Stimulated activated CD4-positive, alpha-beta T cell treated with anti-CD3 and anti-CD28 coated beads, Interleukin-12 subunit alpha, Interleukin-12 subunit beta, amount 100 ng/mL, for 4 hours (primary cell): ENCODE measurements at places on chromosomes 2 and 18.

- DNase-seq = no peak
These were observed 1860.1 kb downstream of the SUCLG1 start for GRCh38 chr2:82599021-82599420.

- no peak for DNase-seq
These were observed 117.9 kb upstream of the PPP1CB start for GRCh38 chr2:28633746-28634145.

- DNase-seq = no peak
These were observed 61.9 kb upstream of the SPP2 start for GRCh38 chr2:233988581-233988980.

DNA sequence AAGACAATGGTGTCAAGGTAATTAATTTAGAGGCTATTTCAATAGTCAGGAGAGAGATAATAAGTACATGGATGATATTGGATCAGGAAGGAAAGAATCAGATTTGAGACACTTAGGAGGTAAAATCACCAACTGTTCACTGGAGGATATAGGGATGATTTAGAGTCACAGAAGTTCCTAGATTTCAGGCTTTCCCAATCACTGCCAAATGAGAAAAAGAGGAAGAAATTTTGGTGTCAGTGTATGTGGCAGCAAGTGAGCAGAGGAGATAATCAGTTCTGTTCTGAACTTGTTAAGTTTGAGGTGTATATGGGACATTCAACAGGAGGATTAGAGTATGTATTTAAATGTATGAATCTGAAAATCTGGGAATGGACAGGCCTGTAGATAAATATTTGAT is 640.4 kb downstream of the NR4A2 start:
- DNase-seq = no peak

GRCh38 chr2:27315122-27315521 is 6.9 kb upstream of the UCN start:
- DNase-seq = no peak

DNA sequence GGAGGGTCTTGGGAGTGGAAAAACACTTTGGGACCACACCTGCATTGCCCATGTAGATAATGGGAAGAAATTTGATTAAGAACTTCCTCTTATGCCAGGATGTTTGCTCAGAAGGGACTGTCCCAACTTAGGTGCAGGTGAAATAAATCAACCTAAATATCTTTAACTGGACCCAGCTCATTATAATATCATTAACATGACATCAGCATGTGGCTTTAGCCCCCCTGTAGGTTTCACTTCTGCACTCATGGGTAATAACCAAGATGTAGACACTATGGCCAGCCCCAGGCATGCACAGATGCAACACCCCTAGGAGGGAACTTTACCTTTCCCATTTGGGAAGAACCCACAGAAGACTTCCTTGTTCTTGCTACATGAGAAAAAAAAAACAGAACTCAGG is 227.4 kb upstream of the ZNF804A start:
- DNase-seq = no peak

- DNase-seq = no peak
These were observed 4.4 kb downstream of the TEX44 start for GRCh38 chr2:231597014-231597611.

- no peak for DNase-seq
These were observed 713.4 kb upstream of the VRK2 start for GRCh38 chr2:57333221-57333620.

GRCh38 chr2:195363496-195363895 is 293.5 kb upstream of the SLC39A10 start:
- no peak for DNase-seq

GRCh38 chr2:137888845-137889244 is 75.4 kb upstream of the HNMT start:
- DNase-seq = no peak

GRCh38 chr2:176126929-176127773 is 2.4 kb upstream of the HOXD8 start:
- DNase-seq = peak; percentile 71

DNA sequence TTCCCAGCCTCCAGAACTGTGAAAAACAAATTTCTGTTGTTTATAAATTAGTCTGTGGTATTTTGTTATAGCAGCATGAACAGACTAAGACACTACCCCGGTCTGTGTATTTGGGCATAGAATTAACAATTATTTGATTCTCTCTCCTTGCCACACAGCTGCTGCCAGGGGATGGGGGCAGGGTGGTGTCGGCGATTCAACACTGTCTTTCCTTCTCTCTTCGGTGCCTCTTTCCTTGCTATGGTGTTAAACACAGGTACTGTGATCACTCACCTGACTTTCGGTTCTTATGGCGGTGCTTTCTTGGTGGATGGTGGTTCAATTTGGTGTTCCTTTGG is 50.8 kb upstream of the CTAGE1 start:
- DNase-seq = no peak

DNA sequence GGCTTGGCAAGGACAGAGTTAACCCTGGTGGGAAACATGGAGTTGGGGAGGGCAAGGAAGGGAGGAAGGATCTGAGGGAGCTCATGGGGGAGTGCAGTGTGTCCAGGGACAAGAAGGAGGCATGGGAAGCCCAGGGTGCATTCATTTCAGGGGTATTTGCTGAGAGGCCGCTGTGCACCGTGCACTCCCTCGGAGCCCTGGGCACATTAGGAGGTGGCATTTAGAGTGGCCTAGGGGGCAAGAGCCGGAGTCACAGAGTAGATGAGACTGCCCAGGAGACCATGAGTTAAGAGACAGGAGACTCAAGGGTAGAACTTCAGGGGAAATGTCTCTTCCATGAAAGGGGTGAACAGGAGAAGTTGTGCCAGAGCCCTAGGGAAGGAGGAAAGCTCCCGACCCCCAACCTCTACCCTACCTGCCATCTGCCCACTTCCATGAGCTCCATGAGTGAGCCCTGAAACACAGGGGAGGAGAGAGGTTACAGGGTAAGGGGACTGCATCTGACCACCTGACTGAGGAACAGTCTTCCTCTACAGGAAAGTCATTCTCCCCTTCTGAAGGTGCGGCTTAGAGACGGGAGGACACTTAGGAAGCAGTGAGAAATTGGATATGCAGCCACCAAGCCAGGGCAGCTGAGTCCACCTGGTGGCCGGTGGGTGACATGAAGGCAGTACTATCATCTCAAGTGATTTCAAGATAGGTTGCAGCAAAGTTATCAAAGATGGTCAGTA is 58.5 kb upstream of the COPS8 start:
- DNase-seq = peak; percentile 23

- no peak for DNase-seq
These were observed 18.3 kb downstream of the ERBB4 start for GRCh38 chr2:212520340-212520739.

- no peak for DNase-seq
These were observed 81.4 kb downstream of the ADCYAP1 start for GRCh38 chr18:986051-986450.

DNA sequence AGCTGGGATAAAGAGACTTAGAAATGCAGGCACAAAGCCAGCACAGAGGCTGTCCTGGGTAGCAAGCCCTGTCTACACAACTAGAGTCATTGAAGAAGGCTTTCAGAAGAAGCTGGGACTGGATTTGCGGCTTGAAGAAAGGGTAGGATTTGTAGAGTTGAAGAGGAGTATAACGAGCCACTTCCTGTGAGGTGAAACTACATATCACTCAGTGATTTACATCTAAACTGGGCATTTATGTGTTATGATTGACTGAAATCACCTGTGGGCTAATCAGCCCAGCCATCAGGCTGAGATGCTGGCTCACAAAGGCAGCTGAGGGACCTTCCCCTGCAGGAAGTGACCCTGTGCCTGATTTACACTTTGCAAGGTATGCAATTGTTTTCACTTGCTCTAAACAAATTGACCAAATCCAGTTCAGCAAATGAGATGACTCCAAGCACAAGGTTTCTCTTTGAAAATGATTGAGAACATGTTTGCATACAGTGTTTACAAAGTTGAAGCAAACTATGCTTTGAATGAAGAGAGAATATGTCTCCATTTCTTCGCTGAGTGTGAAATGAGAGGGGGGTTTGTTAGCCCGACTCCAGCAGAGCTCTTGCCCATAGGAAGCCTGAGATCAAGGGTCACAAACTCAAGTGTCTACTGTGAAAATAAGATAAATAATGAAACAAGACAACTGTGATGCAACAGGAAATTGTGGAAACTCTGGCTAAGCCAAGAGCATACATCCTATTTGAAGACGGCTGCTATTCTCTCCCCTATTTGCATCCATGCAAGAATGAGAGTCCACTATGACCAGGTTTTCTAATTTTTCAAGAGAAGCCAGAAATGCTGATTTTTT is 69.3 kb upstream of the HK2 start:
- DNase-seq = no peak

- DNase-seq = no peak
These were observed 204.6 kb upstream of the TNP1 start for GRCh38 chr2:217064234-217065011.

DNA sequence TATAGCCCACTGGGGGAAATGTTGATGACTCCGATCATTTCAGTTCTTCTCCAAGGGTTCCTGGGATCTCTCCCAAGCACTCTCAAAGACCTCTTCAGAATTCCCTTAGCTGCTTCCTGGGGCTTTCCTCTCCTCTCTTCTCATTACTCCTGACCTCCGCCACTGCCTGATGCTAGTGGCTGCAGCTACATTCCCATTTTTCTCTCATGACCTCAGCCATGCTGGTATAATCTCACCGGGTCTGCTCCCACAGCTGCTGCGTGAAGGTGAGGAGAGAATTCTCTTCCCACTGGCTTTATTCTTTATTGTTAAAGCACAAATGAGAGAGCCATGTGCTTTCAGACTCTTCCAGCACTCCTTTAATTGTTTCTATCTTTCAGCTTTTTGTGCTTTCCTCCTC is 312.0 kb upstream of the ETAA1 start:
- DNase-seq = no peak

DNA sequence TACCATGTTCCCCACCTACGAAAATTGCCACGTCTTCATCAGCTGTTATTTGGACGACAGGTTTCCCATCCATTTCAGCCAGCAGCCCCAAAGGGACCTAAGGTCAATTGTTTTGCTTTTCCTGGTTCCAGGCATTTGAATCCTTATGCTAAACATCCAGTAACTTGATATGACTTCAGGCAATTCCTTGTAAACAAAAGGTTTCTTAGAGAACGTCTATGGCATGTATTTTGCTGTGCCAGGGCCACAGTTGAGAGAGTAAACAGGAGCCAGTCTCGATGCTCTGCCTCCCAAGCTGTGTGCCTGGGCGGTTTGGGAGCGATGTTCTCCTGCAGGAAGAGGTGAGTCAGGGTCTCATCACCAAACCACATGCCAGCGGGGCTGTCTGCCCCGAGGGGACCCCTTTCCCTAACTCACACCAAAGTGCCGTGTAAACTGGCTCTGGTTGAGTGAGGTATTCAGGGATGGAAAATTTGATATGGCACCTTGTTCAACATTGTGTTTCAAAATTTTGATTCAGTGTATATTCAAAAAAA is 12.9 kb upstream of the MC5R start:
- no peak for DNase-seq

- DNase-seq = no peak
These were observed 66.7 kb upstream of the SH3BP4 start for GRCh38 chr2:234885118-234885517.

DNA sequence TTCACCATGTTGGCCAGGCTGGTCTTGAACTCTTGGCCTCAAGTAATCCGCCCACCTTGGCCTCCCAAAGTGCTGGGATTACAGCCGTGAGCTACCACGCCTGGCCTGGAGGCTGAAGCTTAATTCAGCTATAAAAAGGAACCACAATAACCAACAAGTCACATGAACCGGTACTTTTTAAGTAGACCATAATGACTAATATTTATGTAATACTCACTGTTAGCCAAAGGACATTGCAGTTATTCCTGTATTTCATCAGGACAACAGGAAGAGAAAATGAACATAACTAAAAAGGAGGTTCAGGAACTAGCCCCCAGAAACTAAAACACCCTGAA is 49.0 kb upstream of the TMEM87B start:
- no peak for DNase-seq

DNA sequence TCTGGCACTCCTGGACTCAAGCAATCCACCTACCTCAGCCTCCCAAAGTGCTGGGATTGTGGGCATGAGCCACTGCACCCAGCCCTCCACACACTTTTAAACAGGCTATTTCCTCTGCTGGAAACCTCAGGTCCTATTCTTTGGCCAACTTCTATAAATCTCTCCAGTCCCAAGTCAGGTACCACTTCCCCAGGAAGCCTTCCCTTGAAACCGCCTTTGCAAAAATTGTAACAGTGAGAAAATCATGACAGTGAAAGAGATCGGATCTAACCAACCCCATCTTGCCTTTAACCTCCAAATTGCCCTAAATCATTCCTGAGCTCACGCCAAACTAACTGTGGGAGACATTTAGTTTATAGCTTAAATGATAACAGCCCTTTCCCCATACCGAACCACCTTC is 67.3 kb upstream of the CABLES1 start:
- DNase-seq = no peak
